Non-pigmented ciliary epithelial cell (primary cell): ENCODE measurements at places on chromosomes 13 and 19.

GRCh38 chr13:109815651-109816050 is 29.3 kb upstream of the IRS2 start:
- DNase-seq = no peak

DNA sequence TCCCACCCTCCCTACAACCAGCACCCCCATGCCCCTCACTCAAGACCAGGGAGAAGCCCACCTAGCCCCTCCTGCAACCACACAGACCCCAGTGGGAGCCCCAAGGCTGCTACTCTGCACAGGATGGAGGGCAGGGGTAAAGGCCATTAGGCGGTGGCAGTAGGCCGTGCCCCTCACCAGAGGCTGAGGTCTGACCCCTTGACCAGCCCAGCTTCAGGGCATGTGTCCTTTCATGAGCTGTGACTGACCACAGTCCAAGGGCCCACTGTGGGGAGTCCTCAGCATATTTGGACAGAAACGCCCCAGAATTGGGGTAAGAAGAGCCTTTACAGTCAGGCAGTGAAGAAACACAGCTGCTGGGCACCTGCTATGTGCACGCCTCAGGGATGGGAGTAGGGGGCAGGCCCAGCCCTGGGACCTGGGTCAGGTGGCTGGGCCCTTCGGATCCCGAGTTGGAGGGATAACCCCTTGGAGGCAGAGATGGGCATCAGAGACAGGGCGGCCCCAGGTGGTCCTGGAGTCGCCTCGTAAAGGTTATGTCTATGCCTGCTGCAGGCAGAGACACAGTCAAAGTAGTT is 1.7 kb upstream of the RPS5 start:
- no peak for DNase-seq

GRCh38 chr19:4929186-4929585 is 19.9 kb downstream of the UHRF1 start:
- peak; percentile 54 for DNase-seq

GRCh38 chr19:50036908-50037307 is 11.1 kb downstream of the ZNF473 start:
- DNase-seq = no peak

GRCh38 chr13:71611292-71611691 is 255.7 kb downstream of the DACH1 start:
- no peak for DNase-seq

DNA sequence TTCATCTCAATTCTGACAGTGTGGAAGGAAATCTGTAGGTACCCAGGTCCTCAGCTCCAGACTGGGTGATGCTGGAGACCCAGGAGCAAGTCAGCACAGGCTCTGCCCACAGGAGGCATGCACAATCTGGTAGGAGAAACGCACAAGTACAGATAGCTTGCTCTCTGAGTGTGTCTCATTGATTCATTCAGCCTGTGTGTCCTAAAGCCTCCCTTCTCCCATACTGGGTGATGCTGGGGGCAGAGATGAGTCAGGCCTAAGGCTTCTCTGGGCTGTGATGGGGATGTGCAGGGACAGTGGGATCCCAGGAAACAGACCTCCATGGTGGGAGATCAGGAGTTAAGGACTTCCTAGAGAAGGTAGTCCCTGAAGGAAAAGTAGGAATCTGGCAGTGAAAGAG is 6.8 kb downstream of the ZNF526 start:
- DNase-seq = no peak

DNA sequence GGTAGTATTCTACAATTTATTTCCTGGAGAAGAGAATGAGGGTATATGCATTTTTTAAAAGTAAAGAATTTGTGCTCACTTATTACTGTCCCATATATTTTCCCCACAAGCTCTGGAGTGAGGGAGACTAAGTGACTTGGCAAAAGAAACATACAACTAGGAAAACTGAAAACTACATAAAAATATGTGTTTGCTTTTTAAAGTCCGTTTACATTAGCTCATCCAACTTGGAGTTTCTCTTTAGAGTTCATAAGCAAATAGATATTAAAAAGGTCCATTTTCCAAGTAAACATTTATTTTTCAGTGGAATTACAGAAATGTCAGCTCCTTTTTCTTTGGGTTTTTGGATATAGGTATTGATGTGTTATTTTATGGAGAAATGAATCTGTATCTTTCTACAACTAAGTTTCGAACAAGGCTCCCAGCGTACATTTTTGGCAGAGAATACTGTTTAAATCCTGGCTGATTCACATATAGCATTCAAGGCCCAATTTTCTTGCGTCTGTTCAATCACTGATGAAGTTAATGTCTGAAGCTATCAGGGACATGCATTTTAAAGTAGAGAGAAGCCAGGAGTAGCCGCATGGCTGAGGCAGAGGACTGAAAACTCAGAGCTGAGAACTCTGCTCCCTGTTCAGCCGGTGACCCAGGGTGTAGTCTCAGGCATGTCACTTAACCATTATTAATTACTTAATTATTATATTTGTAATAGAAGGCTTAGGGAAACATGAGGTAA is 729.4 kb downstream of the EFNB2 start:
- DNase-seq = no peak

DNA sequence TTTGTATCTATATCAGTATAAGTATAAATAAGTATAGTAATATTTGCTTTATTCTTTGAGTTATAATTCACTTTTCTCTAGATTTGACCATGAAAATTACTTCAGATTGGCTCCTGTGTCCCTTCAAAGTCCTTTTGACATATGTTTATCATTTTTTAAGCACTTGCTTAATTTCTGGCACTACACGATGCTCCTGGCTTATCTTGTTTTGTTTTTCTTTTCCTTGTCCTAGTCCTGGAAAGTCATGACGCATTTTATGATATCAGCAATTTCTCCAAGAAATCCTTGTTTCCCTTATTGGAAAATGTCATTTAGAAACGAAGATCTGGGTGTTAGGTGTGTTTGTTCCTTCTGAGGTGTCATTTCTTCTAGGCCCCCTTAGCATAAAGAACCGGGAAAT is 226.5 kb downstream of the POU4F1 start:
- no peak for DNase-seq

GRCh38 chr13:25171517-25172302 is at the start of gene AMER2:
Gene AMER2, minus strand, starts transcription at chr13:25172288. Its CDS starts 669 bp downstream, at chr13:25171619.
- DNase-seq = no peak

- DNase-seq = no peak
Measured at GRCh38 chr13:113809934-113810333, 50.9 kb downstream of the TMEM255B start.

DNA sequence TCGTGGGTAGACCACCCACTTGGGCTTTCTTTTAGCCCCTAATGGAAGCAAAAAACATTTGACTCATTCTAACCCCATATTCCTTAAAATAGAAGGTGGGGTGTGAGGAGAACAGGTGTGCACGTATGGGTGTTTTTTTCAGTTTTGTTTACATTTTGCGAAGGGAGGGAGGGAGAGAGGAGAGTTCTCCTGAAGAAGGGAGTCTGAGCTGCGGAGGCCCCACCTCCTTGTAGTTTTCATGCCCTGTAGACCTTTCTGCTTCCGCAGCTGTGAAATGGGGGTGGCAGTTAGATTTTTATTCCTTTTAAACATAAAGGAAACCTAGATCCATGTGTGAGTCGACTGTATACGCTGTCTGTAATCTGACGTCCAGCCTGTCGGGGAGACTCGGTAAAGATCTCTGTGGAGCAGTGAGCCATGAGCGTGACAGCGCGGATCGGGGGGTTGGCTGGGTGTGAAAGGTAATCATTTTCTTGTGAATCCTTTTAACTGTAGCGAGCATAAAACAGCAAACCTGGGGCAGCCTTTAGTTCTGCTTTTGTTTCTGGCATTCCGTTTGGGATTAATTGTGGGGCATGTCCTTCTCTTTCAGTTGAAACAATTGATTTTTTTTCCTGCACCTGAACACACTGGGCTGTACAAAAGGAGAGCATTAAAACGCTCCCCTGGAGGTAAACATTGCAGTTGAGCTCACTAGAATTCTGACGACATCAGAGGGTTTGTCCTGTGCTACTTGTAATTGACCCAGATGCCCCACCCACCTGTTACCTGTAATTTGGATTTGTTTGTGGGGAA is 2.3 kb downstream of the UPF1 start:
- no peak for DNase-seq

GRCh38 chr19:7645163-7645562 is 8.3 kb downstream of the STXBP2 start:
- no peak for DNase-seq
